Activated T-cell treated with anti-CD3 and anti-CD28 coated beads for 48 hours (primary cell): ENCODE measurements at places on chromosomes 1 and 21.

GRCh38 chr21:20730441-20730840 is 267.8 kb upstream of the NCAM2 start:
- no peak for DNase-seq

DNA sequence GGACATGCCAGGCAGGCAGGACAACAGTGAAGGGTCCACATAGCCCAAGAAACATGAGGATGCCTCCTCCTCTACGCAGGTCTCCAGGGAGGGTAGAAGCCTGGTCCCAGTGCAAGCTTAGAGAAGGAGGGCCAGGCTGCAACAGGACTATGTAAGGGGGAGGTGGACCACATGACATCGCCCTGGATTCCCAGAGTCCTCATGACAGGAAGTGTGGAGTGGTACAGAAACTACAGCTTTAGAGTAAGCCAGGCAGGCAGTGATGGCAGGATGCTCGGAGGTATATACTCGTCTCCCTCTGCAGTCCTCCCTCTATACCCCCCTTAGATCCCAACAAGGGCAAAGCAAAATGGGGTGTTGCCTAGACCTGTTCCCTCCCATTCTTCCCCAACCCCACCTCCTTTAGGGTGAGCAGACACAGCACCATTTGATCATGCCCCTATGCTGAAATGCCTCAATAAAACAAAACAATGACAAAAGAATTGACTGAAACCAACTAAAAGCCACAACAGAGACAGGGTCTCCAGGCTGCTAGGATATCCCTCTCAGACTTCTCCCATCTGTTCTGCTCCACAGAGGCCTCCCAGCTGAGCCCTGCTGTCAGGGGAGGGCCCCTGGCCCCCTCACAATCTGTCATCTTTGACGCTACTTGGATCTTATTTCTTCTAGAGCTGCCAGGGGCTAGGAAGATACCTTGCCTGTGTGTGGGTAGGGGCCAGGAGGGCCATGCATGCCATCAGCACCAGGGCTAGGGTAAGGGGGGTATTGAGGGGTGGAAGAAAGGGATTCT is 13.1 kb downstream of the FAM78B start:
- no peak for DNase-seq

DNA sequence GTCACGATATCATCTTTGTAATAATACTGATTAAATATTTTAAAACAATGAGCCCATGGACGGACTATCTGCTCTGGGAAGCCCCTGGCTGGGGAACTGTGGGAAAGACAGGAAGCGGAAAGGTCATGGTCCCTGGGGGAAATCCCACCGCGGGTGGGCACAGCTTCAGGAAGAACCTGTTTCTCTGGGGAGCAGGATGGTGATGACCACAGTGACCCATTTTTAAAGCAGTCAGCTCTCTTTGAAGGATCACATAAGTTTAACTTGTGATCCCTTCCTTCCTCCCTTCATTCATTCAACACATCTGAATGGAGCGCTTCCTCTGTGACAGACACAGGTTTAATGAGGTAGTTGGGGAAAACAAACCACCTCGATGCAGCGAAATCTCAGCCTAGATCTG is 73.0 kb downstream of the DHRS3 start:
- no peak for DNase-seq

DNA sequence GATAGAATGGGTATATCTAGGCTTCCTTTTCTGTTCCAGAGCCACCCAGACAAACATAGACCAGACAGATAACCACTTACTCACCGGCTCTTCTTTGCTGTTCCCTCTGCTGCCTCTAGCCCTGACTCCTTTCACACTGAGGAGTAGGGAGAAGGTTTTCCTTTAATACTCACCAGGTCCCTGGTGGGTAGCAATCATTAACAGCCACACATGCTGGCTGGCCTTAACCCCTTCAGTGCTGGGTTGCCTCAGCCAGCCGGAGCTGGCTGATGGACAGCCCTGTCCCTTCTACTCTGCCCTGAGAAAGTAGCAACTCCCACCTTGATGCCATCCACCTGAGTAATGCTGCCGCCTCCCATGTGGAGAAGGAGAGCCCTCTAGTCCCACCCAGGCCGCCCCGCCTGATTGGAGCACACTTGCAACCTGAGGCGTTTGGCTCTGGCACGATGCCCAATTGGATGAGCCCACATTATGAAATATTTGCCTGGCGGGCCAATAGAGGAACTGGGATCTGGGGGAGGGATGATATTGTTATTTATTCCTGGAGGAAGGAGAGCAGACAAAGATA is 71.6 kb downstream of the PLEKHA6 start:
- no peak for DNase-seq

DNA sequence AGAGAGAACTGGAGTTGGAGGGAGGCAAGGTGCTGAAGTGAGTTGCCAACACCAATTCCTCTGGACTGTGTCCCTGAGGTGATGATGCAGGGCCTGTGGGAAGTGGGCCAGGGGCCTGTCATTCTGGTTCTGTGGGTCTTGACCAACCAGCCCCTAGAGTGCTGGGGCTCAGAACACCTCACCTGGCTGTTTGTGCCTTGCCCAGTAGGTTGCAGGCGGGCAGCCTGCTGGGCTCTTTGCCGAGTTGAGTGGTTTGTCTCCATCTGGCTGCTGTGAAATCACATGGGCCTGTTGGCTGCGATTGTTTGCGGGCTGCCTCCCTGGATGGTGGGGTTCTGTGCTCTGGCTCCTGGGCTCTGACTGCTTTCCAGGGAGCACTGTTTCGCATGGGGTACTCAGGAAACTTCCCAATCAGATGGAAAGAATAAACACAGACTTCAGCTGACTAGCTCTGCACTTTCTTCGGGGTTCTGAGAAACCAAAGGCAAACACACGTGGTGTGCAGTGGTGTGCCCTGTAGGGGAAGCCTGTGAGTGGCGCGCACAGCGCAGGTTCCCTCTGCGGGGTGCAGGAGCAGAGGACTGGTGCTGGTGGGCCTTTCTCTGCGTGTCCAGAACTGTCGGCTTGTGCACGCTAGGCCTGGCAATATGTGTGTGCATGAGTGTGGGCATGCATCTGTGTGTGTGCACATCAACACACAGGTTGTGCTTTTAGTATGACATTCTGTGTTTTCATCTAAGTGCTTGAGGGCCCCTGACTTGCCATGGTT is 95.1 kb downstream of the RHOU start:
- DNase-seq, result no peak

GRCh38 chr1:53507116-53507820 is 48.1 kb downstream of the DMRTB1 start:
- no peak for DNase-seq

DNA sequence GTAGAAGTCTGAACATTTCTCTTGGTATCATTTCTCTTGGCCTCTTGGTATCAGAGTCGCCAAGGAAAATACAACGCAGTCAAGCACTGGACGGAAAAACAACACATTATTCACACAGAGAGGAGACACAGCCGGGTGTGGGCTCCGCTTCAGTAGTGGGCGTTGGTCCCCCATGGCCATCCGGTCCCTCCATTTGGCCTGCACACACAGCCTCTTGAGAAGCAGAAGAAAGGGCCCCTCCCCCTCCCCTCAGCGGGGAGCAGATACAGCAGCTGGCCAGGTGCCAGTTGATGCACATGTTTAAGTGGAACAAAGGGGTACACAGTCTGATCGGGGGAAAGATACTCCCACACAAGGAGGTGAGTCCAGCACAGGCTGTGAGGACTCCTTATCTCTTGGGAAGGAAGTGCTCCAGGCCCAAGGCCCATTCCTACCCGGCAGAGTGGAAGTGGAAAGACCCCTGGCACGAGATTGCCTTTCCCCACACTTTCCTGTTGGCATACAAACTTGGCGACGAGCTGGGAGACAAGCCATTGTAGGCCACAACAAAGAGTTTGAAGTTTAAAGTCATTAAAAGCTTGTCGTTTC is 311.3 kb downstream of the FAM72C start:
- DNase-seq, result no peak

- DNase-seq, result no peak
Measured at GRCh38 chr1:100626397-100626796, 88.5 kb downstream of the GPR88 start.

- DNase-seq, result no peak
Measured at GRCh38 chr21:38878379-38879179, 72.8 kb downstream of the ETS2 start.

GRCh38 chr21:32772281-32773047 is 909 bp upstream of the PAXBP1 start:
- DNase-seq, result peak; percentile 57

- DNase-seq, result no peak
Measured at GRCh38 chr1:66733348-66734017, 18.8 kb upstream of the DYNLT5 start.

- DNase-seq, result no peak
Measured at GRCh38 chr1:211580303-211580687, 1.3 kb upstream of the SLC30A1 start.

GRCh38 chr1:23795676-23796465 is 4.7 kb downstream of the GALE start:
- DNase-seq, result no peak

GRCh38 chr1:227912866-227913265 is 34.9 kb downstream of the WNT9A start:
- no peak for DNase-seq

DNA sequence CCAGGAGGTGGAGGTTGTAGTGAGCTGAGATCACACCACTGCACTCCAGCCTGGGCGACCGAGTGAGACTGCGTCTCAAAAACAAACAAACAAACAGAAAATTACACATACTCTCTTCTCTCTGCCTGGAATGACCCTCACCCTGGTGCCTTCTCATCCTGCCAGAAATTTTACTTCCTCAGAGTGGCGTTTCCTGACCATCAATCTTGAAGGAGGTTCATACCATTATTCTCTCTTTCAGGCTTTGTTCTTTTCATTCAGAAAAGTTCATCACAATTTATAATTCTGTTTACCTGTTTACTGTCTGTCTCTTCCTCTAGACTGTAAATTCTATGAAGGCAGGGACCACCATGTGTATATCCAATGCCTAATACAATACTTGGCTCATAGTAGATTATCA is 79.3 kb downstream of the RPS6KA1 start:
- DNase-seq, result no peak

DNA sequence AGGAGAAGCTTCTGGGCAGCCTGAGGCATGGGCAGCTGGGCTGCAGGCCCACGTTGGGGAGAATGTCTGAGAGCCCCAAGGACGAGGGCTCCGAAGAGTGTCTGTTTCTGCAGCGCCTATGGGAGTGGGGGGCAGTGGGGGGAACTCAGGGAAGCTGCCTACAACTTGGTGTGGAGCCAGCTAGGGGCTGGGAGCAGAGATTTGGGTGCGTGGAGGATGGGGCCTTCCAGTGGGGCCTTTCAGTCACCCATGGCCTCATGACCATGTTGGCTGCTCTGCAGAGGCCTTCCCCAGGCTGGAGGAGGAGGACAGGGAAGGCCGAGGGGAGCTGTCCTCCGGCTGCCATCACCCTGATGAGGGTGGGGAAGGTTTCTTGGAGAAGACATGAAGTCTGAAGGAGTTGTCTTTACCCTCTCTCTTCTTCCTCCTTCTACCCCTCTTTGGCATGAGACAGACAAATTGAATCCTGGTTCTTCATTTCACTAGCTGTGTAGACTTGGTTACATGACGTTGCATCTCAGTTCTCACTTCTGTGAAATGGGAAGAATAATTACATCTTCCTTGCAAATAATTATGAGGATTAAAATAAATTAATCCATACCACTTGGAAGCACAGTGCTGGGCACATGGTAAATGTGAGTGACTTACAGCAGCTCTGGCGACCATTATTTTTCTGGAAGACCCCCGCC is 8.3 kb downstream of the PPFIA4 start:
- no peak for DNase-seq

- DNase-seq, result no peak
Measured at GRCh38 chr1:117142200-117142599, 20.7 kb upstream of the TRIM45 start.

GRCh38 chr1:58979086-58979485 is 195.2 kb upstream of the JUN start:
- no peak for DNase-seq

- DNase-seq, result no peak
Measured at GRCh38 chr1:46043458-46044017, 88.9 kb downstream of the PIK3R3 start.

- DNase-seq, result no peak
Measured at GRCh38 chr1:210250998-210251679, 18.5 kb downstream of the SERTAD4 start.

GRCh38 chr1:47752559-47752958 is 244.6 kb downstream of the TRABD2B start:
- DNase-seq, result no peak

GRCh38 chr1:117341123-117341522 is 26.1 kb upstream of the MAN1A2 start:
- DNase-seq, result no peak

GRCh38 chr1:234634387-234634786 is 24.4 kb upstream of the IRF2BP2 start:
- no peak for DNase-seq

DNA sequence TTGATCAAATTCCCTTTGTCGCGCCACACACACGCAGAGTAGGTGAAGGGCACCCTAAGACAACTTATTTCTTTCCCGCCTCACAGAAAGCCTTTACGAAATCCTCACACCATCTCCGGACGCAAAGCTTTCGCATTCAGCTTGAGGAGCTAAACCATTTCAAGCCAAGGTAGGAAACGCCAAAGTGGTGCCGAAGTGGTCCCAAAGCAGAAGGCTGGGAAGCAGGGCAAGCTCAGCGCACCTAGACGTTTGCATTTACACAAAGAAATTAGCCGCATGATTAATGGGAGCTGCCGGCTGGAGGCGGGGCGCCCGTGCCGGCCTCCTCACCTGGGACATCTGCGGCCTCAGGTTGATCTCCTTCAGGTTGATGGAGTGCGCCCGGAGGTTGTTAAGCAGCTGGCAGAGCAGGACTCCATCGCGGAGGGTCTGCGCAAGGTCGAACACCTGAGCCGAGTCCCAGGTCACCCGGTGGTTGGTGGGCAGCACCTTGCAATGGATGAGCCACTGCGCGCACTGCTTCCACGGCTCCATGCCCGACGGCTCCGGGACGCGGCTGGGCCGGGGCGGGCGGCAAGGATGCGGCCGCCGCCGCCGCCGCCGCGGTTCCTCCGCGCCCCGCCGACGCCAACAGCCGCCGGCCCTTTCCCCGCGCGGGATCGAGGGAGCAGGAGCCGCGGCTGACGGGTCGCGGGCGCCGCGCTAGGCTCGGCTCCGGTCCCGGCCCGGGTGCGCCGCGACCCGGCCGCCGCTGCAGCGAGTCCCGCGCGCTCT is 457 bp downstream of the VAV3 start:
- DNase-seq, result peak; percentile 18

GRCh38 chr1:182069028-182069466 is 7.5 kb upstream of the ZNF648 start:
- DNase-seq, result peak; percentile 21
